ENCODE measurements at places on chromosomes 1 and 21.

GRCh38 chr1:59230622-59231021 lies 66.3 kb upstream of the FGGY start:
- no peak for DNase-seq

DNA sequence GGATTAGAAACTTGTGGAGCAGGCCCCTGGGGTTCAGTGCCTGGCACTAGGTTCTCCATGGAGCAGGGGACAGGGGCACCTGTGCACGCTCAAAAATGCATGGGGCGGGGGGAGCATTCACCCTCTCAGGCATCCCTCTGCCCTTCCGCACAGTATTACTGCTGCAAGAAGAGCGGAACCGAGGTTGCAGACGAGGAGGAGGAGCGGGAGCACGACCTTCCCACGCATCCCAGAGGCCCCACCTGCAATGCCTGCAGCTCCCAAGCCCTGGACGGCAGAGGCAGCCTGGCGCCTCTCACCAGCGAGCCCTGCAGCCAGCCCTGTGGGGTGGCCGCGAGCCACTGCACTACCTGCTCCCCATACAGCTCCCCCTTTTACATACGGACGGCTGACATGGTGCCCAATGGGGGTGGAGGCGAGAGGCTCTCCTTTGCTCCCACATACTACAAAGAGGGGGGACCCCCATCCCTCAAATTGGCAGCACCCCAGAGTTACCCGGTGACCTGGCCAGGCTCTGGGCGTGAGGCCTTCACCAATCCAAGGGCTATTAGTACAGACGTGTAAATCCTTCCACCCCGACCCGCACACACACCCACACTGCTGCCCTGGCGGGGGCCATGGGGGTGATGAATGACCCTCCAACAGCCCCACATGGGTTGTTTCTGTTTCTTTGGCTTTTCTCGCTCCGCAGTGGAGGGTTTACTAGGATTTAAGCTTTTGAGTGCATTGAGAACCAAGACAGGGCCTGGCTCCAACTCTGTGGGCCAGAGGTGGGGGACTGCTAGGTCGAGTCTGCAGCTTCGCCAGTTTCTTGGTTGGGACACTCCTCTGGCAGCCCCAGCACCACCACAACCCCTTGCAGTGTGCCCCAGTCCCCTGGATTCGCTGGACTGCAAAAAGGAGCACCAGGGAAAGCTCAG lies 63.7 kb downstream of the TOR1AIP2 start:
- no peak for DNase-seq

GRCh38 chr1:210857705-210858104 lies 276.2 kb downstream of the KCNH1 start:
- DNase-seq: no peak

DNA sequence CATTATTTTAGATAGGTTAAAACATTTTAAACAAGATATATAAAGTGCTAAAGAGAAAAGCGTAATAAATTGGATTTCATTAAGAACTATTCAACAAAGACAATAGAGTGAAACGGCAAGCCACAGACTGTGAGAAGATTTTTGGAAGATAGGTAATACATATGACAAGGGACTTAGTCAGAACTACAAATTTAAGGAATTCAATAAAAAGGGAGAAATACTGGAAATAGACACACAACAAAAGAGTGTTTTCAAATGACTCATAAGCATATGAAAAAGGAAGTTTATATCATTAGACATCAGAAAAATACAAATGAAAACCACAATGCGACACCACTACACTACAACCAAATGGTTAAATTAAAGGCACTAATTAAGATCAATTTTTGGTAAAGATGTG lies 90.5 kb downstream of the GDAP2 start:
- peak; percentile 45 for DNase-seq

GRCh38 chr1:60952612-60953111 lies 129.7 kb upstream of the NFIA start:
- no peak for DNase-seq

- peak; percentile 83 for DNase-seq
These were observed 53.1 kb downstream of the RIMS3 start for GRCh38 chr1:40612345-40612831.

- DNase-seq: no peak
These were observed 124.5 kb downstream of the IGSF21 start for GRCh38 chr1:18232052-18232451.

GRCh38 chr1:211752317-211752716 lies 76.9 kb upstream of the NEK2 start:
- DNase-seq: no peak

DNA sequence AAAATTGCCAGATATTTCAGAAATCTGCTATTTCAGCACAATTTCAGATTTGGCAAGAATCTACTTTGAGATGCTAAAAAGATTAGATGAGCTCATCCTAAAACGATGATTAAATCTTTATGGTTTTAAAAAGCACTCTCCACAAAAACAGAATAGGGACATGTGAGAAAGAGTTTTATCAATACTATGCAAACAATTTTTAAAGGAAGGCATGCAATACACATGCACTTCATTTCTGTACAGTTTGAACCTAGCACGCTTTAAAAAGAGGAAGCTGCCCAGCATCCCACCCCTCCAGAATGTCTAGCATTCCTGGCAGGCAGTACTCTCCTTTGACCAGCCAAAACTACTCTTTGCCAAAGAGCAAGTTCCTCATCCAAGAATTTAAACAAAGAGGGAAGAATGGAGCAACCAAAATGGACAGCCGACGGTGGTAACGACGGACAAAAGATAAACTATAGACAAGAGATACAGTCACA lies 1.3 kb downstream of the ARHGAP29 start:
- peak; percentile 48 for DNase-seq

DNA sequence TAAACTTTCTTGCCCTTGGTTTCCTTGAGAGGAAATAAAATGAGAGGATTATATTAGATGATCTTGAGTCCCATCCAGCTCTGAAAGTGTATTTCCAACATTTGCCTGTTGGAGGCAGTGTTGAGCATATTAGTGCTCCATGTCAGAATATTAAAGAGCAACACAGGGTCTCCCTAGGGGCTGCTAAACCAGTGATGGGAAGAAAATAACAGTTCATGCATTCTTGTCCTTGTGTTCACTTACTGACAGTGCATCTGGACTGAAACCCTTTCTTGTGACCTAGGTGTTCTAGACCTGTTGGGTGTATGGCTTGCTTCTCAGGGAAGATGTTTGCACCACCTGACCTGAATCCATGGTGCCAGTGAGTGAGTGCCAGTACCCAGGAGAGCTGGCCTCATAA lies 124.7 kb upstream of the KIAA0040 start:
- peak; percentile 6 for DNase-seq

Data from choroid plexus epithelial cell (primary cell).